ENCODE measurements at places on chromosomes 1 and 21.

- DNase-seq = peak; percentile 46
Observed at GRCh38 chr1:174976436-174977108, 23.2 kb upstream of the CACYBP start.

GRCh38 chr1:183385340-183386144 is 32.6 kb downstream of the NMNAT2 start:
- peak; percentile 34 for DNase-seq

DNA sequence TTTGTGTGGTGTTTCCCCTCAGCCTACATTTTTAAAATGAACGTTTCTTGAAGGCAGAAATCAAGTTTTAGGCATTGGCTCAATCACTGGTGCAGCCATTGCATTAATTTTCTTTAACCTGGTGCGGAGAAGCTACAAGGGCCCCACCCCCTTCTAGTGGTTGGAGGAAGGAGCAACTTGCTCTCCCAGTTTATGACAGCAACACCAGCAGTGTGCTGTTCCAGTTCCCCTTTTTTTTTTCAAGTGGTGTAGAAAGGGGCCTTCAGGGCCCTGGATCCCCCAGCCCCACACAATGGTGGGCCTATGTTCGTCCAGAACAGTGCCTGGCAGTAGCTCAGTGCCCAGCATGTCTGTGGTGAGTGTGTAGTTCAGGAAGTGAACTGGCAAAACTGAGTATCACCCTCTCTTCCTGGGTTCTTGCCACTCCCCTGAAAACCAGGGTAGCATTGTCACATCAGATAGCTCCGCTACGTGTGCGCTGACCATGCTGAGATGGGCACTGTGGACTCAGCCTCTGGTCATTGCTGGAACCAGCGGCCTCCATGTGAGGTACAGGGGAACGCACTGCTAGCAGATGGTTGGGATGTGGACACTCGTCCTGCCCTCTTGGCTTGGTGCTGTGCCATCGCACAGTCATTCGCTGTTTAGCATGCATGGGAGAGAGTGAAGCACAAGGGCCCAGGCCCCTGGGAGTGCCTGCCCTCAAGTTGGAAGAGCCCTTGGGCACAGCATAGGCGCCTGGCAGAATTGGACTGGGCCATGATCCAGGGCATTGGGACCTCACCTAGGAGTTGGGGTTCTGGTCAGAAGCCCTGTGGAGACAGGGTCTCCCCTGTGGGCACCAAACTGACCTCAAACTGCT is 7.2 kb downstream of the ARF1 start:
- DNase-seq = no peak

DNA sequence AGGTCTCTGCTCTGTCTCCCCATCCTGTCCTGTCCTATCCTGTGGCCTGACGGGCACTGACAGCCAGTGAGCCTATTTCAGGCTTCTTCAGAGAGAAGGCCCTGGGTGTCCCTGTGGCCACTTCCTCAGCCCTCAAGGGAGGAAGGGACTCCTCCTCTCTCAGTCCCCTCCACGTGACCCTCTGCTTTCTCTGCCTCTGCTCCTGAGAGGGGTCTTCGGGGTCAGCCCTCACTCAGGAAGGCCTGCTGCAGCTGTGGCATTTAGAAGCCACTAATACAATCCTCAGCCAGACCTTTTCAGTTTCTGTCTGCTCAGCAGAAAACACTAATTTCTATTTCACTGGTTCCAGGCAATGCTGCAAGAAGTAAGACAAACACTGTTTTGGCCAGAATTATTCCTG is 43.6 kb upstream of the ETV3 start:
- DNase-seq = no peak

DNA sequence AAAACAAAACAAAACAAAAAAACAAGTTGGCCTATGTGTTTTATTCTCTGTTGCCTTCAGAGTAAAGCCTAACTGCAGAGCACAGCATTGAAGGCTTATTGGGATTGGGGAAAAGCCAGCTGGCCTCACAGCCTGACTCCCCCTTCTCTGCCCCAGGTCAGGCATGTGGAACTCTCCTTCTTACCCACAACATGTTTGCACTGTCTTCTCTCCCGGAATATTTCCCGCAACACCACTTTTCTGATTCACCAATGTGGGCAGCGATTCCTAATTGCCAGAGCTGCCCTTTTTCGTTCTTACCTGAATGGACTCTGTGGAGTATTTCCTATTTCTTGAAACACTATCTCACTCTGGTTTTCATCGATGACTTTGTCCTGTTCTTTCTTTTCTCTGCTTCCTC is 2.8 kb upstream of the TARBP1 start:
- no peak for DNase-seq

DNA sequence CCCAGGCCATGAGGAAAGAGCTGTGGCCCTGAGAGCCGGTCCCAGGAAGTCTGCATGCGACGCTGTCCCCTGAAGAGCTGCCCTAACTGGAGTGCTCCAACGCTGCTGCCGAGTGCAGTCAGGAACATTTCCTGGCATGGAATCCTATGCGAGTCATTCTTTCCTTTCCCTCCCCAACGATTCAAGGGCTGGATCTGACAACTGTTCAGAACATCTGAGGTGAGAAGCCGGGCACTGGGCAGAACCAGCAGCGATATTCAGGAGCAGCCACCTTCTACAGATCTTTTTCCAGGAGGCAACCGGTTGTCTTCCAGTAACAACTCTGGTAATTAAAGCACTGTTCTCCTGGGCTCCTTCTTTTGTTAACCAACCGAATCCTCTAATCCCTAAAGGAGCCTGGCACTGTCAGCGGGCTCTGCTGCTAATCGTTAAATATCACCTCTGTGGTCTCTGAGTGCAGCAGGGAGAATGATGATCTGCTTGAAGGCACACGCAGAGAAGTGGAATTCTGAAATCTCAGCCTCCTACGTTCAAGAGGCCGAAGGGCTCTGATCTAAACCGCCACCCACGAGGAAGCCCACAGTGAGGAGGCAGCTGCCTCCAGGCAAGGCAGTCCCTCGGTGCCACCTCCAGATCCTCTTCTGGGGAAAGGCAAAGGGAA is 55.8 kb downstream of the SLC45A1 start:
- peak; percentile 84 for DNase-seq

DNA sequence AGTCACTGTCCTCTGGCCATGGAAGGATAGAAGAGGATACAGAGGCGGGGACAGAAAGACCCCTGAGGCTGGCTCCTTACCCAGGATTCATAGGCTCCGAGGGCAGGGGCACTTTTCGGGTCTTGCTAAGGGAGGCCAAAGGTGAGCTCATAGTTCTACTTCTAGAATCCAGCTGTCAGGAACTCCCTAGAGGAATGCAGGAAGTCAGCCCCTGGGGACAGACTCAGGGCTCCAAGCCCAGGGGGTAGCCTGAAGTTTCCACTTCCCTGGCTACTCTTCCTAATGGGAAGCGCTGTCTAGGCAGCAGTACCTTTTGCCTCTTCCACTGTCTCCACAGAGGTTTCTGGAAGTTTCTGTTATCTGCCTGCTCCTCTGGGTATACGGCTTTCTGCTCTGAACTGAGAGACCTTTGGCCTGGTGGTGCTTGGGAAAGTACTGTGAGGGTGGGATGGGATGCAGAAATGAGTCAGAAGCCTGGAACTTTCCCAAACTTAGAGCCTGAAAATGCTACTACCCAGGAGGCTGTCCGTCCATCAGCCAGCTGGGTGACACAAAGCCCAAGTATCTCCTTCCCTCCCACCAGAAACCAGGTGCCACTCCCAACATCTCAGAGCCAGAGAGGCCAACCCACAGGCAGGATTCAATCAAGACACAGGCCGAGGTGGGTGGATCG is 3.6 kb downstream of the UBXN11 start:
- DNase-seq = peak; percentile 94

DNA sequence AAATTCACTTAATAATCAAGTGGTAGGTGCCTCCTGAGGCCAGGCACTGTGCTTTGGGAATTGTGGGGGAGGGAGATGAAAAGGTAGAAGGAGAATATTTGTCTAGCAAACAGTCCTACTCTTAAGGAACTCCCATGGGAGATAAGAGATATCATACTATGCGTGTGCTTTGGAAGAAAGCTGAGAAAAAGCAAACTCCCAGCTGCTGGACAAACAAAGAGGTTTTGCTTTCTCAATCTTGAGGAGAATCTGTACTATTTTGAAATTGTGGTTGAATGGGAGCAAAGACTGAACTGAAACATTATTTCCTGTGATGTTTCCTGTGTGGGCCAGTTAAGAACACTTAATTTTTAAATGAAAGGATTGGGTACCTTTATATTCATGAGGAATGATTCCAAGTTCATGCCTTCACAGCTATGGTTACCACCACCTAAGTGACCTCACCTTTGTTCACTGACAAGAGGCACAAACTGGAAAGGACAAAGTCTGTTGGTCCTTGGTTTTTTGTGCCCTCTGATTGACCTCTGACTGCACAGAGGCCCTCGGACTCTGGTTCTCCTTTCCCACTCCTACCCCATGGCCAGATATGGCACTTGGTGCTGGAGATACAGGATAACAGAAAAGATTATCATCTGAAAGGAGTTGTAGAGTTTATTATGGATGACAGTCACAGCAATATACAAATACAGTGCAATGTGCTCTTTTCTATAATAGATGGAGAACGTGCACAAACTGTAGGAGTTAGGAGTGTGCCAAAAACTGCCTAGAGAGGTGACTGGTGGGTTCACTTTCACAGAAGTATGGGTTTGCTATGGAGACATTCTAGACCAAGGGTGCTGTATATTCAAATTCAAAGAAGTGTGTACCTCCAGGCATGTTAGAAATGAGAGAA is 1.6 kb downstream of the CD53 start:
- DNase-seq = no peak

DNA sequence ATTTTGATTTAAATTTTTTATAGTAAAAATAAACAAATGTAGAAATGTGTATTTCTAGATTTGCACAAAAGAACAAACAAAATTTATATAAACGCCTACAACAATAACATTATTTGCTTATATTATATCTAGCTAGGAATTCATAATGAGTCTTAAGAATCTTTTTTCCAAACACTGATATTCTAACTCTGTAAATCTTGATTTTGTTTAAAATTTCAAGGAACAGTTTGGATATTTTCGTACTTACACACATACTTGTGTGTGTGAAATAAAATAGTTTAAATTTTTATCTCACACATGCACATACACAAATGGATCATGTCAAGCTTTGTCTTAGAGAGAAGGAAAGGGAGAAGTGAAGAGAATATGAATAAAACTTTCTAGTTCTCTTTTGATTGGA is 868.1 kb downstream of the LTN1 start:
- no peak for DNase-seq

DNA sequence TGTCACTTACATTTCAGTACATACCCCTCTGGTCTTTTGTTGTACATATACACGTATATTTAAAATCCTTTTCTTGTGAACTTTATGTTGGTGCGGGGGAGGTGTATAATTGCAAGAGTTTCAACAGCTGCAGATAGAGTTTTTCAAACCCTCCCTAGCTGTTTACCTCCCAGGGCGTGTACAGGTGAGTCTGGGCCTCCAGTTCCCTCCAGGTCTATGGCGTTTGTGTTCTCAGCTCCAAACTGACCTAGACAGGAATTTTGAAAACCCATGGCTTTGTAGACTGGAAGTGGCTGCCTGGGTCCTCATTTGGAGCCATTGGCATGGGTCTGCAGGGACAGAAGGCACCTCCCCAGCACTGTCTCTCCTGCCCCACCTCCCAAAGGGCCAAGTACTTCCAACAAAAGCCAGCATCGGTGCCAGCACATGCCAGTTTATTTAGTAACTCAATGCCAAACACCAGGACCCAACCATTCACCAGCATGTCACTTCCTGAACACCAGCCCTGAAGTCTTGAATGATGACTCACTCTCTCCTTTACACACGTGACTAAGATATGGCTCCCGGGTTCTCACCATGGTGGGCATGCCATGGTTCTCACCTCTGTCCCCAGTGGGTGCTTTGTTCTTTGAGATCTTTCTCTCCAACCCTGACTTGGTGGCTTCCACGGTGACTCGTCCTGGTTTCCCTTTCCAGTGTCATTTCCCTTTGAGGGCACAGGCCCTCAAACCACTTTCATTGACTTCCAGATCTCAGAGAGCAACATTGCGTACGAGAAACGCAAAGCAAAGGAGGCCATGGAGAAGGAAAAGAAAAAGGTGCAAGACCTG is 57.3 kb upstream of the EFHD2 start:
- peak; percentile 93 for DNase-seq

- DNase-seq = peak; percentile 33
Observed at GRCh38 chr1:224488806-224489499, 54.4 kb upstream of the WDR26 start.

DNA sequence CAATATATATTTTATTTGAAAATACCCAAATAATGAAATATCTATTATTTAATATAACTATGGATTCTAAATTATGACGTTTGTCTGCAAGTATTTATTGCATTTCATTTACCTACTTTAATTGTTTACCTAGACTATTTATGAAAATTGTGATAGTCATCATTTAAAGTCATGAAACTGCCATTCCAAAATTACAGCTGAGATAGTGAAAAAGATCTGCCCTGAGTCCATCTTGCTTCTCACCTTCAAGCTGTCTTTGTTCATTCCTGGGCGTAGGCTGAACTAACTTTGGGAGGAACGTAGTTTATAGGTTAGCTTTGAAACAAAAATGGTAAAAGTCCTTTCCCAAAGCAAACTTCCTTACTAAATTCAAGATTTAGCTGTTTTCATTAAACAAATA is 12.4 kb upstream of the HPDL start:
- DNase-seq = no peak

DNA sequence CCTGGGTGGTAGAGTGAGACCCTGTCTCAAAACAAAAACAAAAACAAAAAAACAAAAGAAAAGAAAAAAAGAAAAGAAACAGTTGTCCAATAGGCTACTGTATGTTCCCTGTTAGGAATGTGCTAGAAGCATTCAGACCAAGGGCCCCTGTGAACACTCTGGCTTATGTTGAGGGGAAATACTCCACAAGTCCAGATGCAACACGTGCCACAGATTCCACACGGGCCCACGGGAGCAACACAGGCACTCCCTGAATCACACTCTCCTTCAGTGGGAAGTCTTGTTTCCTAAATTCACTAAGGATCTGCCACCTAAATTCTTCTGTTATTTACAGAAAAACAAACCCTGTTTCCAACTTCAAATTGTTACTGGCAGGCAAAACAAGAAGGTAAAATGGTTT is 291.1 kb downstream of the PCP4 start:
- no peak for DNase-seq

GRCh38 chr1:232635778-232636356 is 5.9 kb upstream of the SIPA1L2 start:
- peak; percentile 50 for DNase-seq

DNA sequence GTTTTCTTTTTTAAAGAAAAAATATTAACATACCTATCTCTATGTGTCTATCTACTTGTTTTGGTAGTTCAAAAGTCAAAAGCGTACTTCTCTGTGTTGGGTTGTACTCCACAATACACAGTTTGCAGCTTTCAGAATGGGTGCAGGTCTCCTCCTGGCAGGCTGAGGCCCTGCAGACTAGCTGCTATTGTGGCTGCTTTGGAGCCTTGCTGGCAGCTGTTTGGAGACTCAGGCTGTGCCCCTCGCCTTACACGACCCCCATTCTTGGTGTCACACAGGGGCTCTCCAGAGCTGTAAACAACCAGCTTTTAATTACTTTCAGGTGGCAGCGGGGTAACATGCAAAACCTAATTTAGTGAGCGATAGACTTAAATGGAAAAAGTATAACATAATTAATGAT is 160.4 kb downstream of the DSCAM start:
- DNase-seq = no peak

- no peak for DNase-seq
Observed at GRCh38 chr1:212007178-212007577, 28.2 kb downstream of the INTS7 start.

Measured in EL (cell line).